AG09309 (cell line): ENCODE measurements at places on chromosomes 4 and X.

DNA sequence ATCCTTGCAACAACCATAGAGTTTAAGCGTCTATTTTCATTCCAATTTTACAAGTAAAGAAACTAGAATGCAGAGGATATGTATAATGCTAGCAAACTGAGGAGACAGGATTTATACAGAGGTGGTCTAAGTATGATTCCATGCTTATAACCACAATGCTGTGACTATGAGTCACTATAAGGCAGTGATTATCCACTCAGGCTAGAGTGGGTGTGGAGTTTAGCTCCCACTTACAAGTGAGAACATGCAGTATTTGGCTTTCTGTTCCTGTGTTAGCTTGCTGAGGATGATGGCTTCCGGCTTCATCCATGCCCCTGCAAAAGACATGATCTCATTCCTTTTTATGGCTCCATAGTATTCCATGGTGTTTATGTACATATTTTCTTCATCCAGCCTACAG, 41.6 kb upstream of the EDA2R start:
- no peak for DNase-seq

- DNase-seq: no peak
These were observed 114.3 kb upstream of the IL1RAPL1 start for GRCh38 chrX:28472926-28473325.

GRCh38 chr4:99234331-99235010, 15.4 kb upstream of the ADH6 start:
- DNase-seq: peak; percentile 41

DNA sequence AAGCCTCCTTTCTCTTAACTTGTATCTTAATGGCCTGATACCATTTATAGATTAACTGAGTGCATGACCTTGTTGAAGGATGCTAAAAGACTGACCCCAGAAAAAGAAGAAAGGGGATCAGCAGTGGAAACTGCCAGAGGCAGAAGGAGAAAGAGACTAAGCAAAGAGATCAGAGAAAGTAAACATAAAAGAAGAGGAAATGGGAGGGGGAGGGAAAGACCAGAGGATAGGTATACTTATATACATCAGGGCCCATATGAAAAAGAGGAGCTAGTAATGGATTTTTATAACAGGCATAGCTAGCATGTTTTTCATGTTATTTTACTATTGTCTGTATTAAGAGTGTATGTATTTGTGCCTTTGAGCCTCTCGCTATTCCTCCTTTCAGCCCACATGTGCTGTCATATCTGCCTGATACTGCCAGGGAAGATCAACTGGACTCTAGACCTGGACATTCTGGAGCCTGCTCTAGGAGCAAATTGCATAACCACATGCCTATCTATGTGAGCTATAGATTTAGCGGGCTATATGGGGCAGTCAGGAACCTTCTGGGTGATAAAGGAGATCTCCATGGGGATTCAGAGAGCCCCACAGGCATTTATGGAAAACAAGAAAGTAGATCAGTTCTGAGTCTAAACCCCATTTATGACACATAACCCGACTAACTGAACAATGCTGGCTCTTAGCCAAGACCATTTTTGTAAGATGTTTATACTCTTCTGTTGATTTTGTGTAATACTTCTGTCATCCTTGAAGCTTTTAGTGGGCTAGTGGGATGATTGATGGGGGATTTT, 13.4 kb upstream of the SNX12 start:
- DNase-seq: no peak

DNA sequence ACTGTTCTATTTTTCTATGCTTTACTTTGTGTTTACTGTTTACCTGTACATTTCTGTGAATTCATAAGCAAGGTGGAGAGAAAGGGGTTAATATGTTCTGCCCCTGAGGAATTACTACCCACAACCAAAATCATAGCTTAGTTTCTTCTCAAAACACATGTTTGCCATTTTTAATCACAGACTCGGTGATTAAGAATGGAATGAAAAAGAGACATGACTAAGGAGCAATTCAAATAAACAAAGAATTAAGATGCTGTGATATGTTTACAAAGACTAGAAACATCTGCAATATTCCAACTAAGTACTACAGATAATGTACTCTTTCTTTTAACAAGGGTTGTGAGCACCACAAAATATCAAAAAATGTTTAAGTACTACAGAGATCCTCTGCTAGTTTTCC, 11.7 kb upstream of the FAT4 start:
- no peak for DNase-seq

- peak; percentile 83 for DNase-seq
These were observed at the start of gene SOD3 for GRCh38 chr4:24794916-24795665. Gene SOD3, plus strand, starts transcription at chr4:24795573. Its CDS starts 3,949 bp downstream, at chr4:24799522.

GRCh38 chr4:112167794-112168193, 22.5 kb downstream of the FAM241A start:
- no peak for DNase-seq

DNA sequence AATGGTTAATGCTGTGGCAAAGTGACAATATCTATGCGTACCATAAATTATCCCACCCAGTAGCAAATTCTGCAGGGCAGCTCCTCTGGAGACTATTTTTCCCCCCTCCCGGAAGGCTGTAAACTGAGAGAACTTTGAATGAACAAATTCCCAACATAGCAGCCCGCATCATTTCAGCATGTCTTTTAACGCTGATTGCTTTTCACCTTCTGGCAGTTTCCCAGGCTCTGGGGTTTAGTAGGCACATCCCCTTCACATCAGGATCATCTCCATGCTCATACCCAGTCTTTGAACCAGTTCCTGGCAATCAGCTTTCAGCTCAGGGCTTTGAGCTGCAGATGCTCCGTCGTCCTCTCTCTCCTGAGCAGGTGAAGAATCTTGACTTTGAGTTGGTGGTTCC, 26.6 kb upstream of the WDR1 start:
- DNase-seq: no peak

- no peak for DNase-seq
These were observed 5.8 kb downstream of the DGAT2L6 start for GRCh38 chrX:70183091-70183490.

DNA sequence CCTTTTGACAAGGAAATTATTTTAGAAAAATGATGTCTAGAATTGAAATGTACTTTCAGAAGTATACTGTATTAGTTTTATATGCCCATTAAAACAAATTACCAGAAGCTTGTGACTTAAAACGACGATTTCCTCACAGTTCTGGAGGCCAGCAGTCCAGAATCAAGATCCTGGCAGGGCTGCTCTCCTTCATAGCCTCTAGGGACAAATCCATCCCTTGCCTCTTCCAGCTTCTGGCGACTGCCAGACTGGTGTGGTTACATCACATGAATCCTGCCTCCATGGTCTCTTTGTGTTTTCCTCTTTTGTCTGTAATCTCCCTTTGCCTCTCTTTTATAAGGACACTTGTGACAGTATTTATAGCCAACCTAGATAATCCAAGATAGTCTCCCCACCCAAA, 97.1 kb downstream of the IQCM start:
- no peak for DNase-seq

- DNase-seq: no peak
These were observed 40.7 kb downstream of the MTTP start for GRCh38 chr4:99615170-99615820.

DNA sequence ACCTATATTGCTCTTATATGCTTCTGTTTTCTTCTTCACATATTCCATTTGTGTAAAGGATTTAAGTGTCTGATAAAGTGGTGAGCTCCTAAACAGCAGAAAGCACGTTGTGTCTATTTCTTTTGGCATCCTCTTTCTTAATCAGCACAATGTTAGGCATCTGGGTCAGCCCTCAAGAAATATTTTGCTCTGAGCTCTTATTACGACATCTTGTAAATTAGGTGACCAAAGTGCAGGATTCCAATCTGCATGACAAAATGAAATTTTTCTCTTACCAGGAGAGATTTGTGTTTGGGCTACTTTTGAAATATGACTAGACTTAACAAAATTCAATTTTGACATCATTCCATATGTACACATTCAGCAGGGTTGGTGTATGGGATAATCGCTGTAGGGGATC, 210.0 kb upstream of the IGFBP7 start:
- peak; percentile 16 for DNase-seq
